Effector memory CD4-positive, alpha-beta T cell (primary cell): ENCODE measurements at places on chromosomes 2 and 18.

DNA sequence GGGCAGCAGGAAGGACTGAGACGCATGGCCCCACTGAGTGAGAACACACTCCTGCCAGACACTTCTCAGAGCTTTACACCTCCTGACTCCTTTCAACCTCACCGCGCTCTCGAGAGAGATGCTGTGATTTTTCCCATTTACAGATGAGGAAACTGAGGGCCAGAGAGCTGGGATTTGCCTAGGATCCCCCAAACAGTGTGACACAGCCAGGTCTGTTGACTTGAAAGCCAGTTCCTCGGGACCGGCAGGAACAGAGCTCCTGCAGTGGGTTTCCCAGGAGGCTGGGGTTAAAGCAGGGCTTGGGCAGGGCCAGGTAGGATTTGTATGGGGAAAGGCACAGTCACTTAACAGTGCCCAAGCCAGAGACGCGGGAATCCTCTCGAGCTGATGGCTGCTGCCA, 81.9 kb downstream of the STPG4 start:
- no peak for DNase-seq

DNA sequence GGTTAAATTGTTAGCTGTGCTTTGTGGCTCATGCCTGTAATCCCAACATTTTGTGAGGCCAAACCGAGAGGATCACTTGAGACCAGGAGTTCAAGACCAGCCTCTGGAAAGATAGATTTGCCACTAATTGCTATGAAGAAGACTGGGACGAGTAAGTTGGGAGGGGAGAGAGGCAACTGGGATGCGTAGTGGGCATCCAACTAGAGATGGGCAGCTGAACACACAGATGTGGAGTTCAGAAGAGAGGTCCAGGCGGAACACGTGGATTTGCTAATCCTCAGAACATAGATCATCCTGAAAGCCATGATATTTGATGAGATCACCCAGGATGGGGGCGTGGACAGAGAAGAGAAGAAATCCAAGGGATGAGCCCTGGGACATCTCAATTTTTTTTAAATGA, 48.7 kb downstream of the CYP26B1 start:
- no peak for DNase-seq

GRCh38 chr2:134586326-134586965, 132.4 kb downstream of the TMEM163 start:
- DNase-seq: no peak

DNA sequence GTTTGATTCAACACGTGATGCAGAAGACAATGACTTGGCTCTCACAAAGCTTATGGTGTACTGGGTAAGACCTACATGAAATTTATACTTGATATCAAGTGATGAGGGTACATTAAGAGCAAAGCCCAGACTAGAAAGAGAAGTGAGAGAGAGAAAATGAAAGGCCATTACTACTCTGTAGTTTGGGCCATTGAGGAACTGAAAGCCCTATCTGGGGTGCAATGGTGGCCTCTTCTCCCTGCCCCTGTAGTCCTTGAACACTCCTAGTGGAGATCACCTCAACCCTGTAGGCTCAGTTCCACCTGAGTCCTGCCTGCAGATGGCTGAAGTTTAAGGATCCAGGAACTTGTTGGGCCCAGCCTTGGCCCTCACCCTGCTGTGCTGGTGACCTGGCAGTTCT, 569.8 kb upstream of the MEX3C start:
- DNase-seq: no peak

DNA sequence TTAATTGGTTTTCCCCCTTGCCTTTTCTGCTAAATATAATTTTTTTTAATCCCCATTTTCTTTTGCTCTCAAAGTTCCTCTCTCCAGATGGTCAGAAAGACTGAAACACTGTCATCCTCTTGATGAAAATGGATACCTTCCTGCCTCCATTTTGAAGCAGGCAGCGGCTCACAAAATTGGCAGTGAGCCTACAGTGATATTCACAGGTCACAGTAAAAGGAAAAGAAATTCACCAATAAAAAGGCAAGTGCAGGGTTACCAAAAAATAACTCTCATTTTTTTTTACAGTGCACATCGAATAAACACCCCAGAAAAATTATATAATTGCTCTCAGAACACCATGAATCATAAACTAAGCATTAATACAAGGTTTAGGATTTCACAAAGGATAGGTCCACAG, 307.5 kb downstream of the TCF4 start:
- no peak for DNase-seq

GRCh38 chr2:180291060-180291459, 284.0 kb upstream of the CWC22 start:
- DNase-seq: no peak

- DNase-seq: peak; percentile 45
Measured at GRCh38 chr2:148813603-148814065, 61.4 kb upstream of the KIF5C start.

DNA sequence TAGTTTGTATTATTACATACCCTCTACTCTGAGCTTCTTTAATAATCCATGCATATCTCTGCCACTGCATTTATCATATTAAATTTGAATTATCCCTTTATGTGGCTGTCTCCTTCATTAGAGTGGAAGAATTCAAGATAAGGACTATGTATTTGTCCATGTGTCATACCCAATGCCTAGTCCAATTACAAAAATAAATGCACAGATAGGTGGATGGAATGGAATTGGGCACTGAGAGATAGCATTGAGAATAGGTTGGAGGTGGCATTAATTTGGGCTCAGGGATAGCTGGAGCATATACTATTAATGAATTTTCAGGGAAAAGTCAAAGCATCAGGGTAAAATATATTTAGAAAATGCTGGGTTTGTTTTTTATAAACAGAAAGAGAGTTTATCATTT, 893.2 kb downstream of the EPHA4 start:
- DNase-seq: no peak

DNA sequence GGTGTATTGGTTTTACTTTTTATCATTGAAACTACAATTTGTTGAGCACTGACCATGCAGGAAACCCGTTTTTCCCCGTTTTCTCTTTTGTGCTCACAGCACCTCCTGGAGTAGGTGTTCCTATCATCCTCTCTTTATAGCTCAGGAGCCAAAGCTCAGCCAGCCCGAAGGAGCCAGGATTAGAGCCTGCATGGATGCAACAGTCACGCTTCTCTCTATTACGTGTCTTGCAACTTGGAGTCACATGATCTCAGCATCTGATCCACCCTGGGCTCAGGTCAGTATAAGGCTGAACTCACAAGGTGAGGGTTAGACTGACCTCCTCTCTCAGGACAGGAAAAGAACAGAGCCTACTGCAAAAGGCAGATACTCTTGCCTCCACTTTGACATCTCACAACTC, 150.5 kb downstream of the MBP start:
- no peak for DNase-seq

DNA sequence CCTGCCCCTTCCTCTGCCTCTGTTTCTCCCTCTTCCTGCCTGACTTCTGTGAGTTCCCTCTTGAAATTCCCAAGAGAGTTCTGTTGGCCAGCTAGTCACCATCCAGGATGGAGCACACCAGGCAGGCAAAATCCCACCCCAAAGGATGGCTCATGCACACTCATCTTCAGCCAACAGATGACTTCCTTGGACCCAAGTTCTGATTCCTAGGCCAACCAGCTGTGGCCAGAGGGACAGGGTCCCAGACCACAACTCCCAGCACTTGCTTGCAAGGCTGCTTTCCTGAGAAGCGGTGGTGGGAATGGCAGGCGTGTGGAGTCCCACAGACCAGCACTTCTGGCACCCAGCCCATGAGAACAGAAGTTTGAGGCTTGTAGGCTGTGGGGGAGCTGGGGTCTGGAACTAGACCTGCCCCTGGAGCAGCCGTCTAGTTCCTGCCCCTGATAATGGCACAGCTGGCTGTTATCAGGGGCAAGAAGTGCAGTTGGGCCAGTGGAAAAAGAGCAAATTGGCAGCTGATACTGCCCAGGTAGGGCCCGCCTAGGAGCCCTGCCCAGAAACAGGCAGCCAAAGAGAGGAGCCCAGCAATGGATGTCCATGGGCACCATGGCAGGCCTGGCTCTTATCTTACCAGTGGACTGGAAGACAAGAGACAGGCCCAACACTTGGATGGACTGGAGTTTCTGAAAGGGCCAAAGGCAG, 56.7 kb downstream of the CYP26B1 start:
- no peak for DNase-seq

- no peak for DNase-seq
Measured at GRCh38 chr2:12970861-12971260, 254.1 kb downstream of the TRIB2 start.

DNA sequence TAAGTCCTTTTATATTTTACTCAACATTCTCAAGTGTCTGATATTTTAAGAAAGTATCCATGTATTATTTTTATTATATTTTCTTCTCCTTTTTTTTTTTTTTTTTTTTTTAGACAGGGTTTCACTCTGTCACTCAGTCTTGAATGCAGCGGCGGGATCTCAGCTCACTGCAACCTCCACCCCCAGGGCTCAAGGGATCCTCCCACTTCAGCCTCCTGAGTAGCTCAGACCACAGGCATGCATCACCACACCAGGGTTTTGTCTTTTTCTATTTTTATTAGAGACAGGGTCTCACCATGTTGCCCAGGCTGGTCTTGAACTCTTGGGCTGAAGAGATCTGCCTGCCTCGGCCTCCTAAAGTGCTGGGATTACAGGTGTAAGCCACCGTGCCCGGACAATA, 212.1 kb downstream of the TCF4 start:
- no peak for DNase-seq

DNA sequence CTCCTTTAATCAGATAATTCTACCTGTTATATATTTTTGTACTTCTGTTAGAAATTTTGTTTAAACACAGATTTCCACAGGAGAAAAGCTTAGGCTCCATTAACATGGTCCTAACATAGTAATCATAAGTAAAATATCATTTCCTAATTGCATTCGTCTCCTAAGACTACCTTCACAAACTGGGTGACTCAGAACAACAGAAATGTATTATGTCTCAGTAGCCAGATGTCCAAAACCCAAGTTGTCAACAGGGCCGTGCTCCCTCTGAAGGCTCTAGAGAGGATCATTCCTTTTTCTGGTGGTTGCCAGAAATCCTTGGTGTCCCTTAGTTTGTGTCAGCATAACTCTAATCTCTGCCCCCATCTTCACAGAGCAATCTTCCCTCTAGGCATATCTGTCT, 5.4 kb downstream of the FBXO15 start:
- DNase-seq: no peak

DNA sequence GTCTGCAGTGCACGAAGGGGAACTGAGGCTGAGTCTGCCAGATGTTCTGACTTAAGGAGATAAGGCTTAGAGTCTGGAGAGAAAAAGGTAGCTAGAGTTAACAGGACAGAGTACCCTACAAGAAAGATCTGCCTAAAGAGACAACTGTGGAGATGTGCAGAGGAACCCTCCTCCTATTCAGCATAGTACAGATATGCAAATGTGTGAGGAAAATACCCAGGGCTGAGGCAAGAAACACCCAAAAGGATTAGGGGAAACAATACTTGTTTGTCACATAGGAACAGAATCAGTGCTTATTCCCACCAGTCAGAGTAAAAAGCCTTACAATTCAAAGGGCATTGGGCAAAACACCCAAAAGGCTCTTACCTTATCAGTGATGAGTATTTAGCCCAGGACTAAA, 67.8 kb downstream of the SS18 start:
- DNase-seq: no peak
